K562 (cell line): ENCODE measurements at places on chromosomes 16 and 17. TPM values are rescaled to one million over a fixed set of nuclear protein-coding genes. Genes with fewer than 3 reads are reported as not detected.

DNA sequence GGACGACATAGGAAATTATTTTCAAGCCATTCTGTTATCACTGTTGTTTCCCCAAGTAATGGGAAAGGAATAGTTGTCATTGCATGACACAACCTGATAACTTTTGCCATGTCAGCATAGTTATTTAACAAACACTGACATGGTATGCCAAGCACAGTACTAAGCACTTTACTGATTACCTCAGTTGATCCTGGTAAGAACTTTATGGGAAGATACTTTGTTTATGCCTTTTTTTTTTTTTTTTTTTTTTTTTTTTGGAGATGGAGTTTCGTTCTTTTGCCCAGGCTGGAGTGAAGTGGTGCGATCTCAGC lies 15.7 kb upstream of the PNPO start:
- DNase-seq = no peak

DNA sequence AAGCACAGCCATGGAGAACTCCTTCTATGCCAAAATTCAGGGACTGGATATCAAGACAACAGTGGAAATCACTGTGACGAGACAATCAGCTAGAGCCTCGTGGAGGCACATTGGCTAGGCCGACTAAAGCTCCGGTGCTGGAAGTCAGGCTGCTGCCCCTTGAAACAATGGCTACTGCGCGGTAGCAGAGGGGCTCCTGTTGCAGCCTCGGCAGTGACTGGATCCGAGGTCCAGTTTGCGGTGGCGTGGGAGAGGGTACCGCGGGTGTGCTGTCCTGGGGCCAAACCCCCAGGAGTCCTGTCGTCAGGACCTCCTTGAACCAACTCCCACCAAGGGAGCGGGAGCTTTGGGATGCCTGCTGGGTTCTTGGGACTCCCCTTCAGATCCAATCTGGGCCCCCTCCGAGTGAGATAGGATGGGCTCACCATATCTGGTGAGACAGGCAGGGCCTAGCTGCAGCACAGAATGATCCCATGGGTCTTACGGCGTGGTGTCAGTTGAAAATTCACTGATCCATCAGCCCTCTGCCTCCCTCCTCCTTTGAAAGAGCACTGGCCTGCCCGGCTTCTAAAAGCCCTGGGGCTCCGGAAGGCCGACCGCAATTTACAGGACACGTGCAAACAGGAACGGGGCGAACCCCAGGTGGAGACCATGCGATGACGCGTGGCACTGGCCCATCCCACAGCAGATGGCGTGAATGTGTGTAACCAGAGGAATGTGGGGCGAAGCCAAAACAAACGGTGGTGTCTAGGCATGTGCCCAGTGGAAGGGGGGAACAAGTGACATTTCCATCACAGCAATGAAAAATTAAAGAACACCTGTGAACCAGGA lies 15.8 kb upstream of the KCNJ18 start:
- no peak for DNase-seq

DNA sequence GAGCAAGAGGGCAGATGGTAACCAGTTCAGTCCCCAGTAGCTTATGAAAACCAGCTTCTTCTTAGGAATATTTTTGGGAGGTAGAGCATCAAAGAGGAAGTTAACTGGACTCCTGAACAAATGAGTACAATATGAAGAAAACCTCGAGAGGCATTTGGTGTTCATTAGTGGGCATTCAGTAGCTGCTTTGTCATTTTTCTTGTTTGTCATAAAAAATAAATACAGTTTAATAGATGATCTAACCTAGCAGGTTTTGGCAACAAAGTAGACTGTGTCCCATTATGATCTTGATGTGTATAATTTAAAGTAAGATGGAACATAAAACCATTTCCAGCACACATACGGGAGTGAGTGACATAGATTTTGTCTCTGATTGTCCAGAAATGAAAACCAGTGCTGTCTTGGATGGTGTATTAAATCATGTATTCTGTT lies 173.1 kb downstream of the HS3ST3A1 start:
- DNase-seq = no peak

DNA sequence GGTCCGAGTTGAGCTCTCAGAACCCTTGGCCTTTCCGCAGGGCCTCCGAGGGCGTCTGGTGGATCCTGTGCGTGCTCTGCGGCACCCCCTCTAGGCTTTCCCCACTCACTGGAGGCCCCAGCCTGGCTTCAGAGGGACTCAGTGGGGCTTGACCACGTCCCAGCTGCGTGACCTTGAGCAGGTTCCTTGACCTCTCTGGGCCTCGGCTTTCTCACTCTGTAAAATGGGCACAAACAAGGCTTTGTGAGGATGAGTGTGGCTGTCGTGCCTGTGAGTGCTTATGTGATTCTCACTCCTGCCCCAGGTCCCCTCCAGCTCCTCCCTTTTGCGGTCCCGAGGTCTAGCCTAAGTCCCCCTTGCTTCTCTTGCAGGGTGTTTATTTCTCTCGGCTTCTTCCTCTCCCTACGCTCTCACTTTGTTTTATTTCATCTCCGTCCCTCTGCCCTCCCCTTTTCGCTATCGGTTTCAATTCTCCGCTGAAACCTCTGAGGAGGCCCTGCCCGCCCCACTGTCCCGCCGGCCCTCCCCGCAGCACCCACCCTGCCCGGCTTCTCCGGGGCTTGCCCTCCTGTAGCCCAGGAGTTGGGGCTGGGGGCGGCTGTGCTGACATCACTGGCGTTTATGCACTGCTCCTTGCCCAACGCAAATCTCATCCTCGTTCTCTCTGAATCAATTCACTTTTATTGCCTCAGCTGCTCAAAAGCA lies 82.3 kb upstream of the CBX4 start:
- DNase-seq = no peak

GRCh38 chr16:57226701-57227621 lies 18.1 kb upstream of the ARL2BP start:
- no peak for DNase-seq

DNA sequence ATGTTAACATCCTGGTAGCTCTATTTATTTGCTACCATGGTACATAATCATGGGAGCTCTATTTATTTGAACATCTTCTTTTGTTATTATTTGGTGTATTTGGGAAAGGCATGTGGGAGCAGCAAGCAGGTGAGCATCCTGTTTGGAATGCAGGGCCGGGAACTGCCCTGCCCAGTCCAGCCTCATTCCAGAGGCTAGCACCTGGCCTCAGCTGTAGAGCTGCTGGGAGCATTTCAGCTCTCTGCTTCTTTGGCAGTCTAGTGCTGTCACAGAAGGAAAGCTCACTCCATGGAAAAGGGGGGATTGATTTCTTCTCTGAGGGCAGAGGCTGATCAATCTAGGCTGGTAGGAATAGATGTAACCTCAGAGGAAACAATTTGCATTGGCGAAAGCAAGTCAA lies 112.5 kb downstream of the WWOX start:
- no peak for DNase-seq

GRCh38 chr17:280216-280615 lies 72.4 kb downstream of the RPH3AL start:
- DNase-seq = no peak

DNA sequence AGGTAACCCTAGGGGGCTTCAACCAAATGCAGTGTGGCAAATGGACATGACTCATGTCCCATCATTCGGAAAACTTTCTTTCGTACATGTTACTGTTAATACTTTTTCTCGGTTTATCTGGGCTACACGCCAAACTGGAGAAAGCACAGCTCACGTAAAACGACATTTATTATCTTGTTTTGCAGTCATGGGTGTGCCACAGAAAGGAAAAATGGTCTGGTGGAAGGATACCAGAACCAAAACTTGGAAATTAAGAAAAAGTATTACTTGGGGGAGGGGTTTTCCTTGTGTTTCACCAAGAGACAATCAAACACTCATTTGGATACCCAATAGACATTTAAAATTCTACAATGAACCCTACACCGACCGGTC lies 23.6 kb downstream of the ALOX15B start:
- no peak for DNase-seq

GRCh38 chr17:50265690-50266315 lies 8.5 kb upstream of the TMEM92 start:
- DNase-seq = no peak

GRCh38 chr16:17404941-17405689 lies 65.6 kb downstream of the XYLT1 start:
- DNase-seq = no peak

DNA sequence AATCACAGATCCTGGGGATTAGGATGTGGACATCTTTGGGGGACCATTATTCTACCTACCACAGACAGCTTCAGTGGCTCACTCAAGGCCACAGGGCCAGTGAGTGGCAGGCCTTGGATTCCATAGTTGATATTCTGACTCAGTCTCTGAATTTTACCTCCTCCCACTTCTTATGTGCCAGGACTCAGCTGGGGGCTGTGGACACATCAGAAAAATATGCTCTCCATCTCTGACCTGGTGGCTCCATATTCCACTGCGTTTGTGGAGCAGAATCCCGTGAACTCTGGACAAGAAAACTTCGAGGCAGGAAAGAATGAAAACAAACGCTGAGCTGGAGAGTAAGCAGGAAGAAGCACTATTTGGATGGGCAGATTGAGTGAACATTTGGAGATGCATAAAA lies 301.8 kb upstream of the MAF start:
- DNase-seq = no peak

DNA sequence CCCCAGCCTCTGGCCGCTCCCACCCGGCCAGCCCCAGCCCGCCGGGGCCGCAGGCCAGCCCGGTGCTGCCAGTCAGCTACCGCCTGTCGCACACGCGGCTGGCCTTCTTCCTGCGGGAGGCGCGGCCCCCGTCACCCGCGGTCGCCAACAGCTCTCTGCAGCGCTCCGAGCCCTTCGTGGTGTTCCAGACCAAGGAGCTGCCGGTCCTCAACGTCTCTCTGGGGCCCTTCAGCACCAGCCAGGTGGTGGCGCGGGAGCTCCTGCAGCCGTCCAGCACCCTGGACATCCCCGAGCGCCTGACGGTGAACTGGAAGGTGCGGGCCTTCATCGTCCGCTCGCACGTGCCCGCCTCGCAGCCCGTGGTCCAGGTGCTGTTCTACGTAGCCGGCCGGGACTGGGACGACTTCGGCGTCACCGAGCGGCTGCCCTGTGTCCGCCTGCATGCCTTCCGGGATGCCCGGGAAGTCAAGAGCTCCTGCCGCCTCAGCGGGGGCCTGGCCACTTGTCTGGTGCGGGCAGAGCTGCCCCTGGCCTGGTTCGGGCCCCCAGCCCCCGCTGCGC lies 46.8 kb downstream of the TMEM132E start:
- no peak for DNase-seq

DNA sequence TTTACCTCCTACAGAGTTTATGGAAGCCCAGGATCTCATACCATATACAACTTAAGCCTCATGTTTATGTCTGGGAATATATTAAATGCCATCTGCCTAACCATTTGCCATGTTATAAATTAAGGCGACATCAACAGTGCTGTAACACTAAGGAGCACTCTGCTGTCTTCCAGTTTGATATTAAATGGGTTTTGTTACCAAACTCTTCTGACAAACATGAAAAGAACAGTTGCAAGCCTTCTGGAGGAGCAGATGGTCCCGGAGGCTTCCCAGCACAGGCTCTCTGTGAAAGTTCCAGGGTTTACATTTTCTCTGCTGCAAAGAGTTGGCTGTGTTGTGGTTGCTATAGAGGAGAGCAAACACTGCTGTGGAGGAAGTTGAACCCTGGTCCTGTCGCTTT lies 545.3 kb upstream of the SALL1 start:
- no peak for DNase-seq

- DNase-seq = no peak
These were observed 11.2 kb upstream of the MTSS2 start for GRCh38 chr16:70696952-70697593.

- no peak for DNase-seq
These were observed 17.7 kb downstream of the TOX3 start for GRCh38 chr16:52529226-52529625.

GRCh38 chr16:3038896-3039295 lies 2.2 kb upstream of the BICDL2 start:
- DNase-seq = no peak

GRCh38 chr16:23482778-23483177 lies 27.5 kb downstream of the GGA2 start:
- no peak for DNase-seq

DNA sequence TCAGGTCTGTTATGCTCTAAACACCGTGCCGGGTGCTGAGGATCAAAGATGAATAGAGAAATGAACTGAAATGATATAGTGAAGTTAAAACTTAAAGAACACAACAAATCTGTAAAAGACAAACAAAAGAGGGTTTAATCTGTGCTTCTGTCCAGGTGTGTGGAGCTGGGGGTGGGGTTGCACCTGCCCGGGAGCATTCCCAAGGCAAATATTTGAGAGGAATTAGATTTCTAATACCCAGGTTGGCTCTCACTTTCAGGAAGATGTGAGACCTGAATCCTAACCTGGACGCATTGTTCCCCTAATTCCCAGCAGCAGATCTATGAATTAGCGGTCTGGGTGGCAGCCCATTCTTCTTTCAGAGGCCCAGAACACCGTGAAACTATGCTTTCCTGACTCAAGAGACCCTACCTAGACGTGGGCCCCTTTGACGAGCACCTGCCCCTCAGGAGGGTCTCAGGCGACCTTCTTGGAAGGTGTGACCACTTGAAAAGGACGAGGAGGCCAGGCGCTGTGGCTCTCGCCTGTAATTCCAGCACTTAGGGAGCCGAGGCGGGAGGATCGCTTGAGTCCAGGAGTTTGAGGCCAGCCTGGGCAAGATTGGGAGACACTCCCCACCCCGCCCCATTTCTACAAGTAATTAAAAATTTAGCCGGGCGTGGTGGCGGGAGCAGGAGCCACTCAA lies 677 bp upstream of the RANGRF start:
- DNase-seq = no peak

GRCh38 chr17:38591759-38592241 lies 14.0 kb downstream of the SRCIN1 start:
- DNase-seq = no peak

GRCh38 chr17:57986841-57987580 lies 1.0 kb downstream of the VEZF1 start:
- DNase-seq = no peak

The FOXN1 gene
- polyA plus RNA-seq = not detected in 2 replicates

The AARS1 gene
- polyA plus RNA-seq = 165 and 174 TPM in 2 replicates

The MVD gene
- 65.6 and 82.5 TPM in 2 replicates for polyA plus RNA-seq

The TEKT3 gene
- polyA plus RNA-seq = 0.34 TPM in 1 of 2 replicates, not detected in the other

The APOBR gene
- 4.2 and 6.1 TPM in 2 replicates for polyA plus RNA-seq

The KRTAP2-3 gene
- polyA plus RNA-seq = not detected in 2 replicates
